ENCODE measurements at places on chromosomes 2 and 18.

DNA sequence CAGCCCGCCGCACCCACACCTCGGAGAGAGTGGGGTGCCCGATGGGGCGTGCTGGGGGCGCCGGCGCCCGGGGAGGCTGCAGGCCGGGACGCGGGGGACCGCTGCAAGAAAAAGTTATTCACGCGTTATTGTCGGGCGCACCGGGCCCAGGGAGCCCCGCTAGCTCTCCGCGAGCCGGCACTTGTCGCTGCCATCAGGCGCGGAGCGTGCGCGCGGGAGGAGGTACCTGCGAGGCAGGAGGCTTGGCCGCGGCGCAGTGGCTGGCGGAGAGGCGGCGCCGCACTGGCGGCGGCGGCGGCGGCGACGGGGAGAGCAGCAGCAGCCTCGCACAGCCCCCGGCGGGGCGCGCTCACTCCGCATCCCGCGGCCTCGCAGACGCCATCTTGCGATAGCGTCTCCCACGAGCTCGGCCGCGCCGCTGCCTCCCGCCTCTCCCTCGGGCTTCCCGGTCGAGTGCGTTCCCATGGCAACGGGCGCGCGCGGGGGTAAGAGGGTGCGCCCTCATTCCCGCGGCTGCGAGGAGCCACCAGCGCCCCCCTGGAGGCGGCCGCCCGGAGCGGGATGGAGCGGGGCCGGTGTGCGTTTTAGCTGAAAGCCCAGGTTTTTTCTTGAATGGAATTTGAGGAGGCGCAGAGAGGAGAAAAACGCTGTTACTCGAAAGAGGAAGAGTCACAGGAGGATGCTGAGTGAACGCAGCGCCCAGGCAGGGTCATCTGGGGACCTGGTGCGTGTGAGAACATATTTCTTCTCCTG is at the start of gene CHN1:
TSS of gene CHN1 (minus strand) at position 402 of the 753 bp plus-strand sequence. CDS start 469 bp downstream, outside the sequence.
- DNase-seq = no peak

GRCh38 chr18:2002604-2003003 is 568.7 kb downstream of the METTL4 start:
- DNase-seq = no peak

- no peak for DNase-seq
Observed at GRCh38 chr2:215775106-215775505, 238.2 kb downstream of the MREG start.

- no peak for DNase-seq
Observed at GRCh38 chr18:10249270-10249669, 205.2 kb upstream of the APCDD1 start.

DNA sequence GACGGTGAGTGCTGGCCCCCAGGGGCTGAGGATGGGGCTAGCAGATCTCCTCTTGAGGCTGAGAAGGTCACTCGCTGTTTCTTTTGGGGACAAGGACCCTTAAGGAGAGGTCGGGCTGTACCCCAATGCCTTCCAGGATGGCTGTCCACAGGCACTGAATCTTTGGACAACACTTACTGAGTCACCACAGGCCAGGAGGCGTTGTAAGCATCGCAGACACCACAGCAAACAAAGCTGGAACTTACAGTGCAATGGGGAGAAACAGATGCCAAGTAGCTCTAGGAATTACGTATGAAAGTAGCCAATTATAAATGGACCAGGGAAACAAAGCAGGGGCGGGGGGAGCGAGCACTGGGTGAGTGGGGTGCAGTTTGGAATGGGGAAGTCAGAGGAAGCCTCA is 219.8 kb downstream of the GLI2 start:
- no peak for DNase-seq

GRCh38 chr2:54573537-54573919 is 117.4 kb downstream of the SPTBN1 start:
- DNase-seq = no peak

- DNase-seq = no peak
Observed at GRCh38 chr18:2070631-2071030, 500.7 kb downstream of the METTL4 start.

GRCh38 chr2:118661179-118661578 is 186.3 kb downstream of the EN1 start:
- DNase-seq = no peak

DNA sequence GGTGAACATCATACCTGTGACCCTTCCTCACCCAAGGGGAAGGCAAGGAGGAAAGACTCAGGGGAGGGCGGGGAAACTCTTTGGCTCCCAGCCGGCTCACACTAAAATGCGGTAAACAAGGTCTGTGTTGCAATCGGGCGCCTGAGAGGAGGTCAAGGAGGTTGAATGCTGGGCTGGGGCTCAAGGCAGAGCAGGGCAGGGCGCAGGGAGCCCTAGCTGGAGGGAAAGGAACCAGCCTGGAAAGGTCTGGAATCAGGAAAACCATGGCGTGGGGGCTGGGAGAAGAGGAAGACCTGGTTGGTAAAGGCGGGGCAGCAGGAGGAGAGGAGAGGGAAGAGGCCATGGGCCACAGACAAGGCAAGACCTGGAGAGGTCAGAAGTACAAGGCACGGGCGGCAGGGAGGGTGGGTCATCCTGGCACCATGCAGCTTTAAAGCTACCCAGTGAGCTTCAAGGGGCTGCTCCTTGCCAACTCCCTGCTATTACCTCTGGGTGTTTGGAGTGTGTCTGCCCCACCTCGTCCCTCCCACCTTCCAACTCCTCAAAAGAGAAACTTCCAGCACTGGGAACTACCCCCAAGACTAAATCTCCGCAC is 4.8 kb upstream of the TMEM37 start:
- no peak for DNase-seq

GRCh38 chr2:46888421-46888952 is 27.1 kb downstream of the MCFD2 start:
- DNase-seq = no peak

DNA sequence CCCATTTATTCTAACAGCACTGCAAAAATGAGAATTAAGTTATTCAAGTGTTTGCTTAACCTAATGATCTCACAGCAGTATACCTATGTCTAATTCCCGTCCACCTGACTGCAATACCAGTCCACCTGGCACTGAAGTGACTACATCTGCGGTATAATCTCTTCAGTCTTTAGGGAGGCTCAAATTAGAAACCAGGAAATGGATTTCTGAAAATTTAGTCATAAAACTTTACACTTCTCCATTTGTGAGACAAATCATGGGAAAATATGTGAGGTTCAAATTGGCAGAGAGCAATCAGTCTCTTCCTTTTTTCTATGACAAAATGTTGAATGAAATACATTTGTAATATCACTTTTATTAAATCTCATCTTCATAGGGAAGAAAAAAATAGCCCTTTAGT is 33.0 kb downstream of the FTCDNL1 start:
- no peak for DNase-seq

- no peak for DNase-seq
Observed at GRCh38 chr2:217026161-217026560, 166.3 kb upstream of the TNP1 start.

DNA sequence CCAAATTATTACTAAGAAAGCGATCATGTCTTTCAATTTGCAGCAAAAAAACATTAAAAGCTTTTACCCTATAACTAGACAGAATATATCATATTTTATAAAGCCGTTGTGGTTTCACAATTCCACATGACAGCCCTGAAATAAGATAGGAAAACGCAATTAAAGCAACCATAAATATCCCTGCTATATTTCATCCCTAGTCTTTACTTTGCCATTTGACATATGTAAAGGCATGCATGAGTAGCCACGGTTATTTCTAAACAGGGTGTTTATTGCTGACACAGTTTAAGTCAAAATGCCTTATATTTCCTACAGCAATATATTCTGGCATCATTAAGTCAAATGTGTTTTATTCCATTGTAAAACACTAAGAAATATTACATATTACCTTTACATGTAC is 239.9 kb downstream of the DSEL start:
- DNase-seq = no peak

- DNase-seq = no peak
Observed at GRCh38 chr2:109272461-109272860, 143.5 kb downstream of the SH3RF3 start.

GRCh38 chr2:217114117-217114516 is 254.3 kb upstream of the TNP1 start:
- no peak for DNase-seq

GRCh38 chr2:69538249-69538648 is 101.0 kb upstream of the NFU1 start:
- DNase-seq = no peak

DNA sequence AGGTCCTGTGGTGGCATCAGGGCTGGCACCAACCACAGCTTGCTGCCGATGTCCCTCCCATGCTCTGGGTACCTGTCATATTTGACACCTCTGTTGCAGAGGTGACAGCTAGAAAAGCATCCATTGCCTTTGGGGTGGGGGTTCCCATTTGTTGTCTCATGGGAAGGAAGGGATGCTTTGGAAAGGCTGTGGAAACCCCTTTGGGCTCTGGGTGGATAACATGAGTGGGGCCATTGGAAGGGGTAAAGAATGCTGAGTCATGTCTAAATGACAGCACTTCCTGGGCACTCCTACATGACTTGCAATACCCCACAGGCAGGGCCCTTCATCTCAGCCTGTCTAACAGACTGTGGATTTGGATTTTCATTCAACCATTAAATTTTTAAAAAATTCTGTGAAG is 27.8 kb downstream of the CTIF start:
- DNase-seq = no peak

DNA sequence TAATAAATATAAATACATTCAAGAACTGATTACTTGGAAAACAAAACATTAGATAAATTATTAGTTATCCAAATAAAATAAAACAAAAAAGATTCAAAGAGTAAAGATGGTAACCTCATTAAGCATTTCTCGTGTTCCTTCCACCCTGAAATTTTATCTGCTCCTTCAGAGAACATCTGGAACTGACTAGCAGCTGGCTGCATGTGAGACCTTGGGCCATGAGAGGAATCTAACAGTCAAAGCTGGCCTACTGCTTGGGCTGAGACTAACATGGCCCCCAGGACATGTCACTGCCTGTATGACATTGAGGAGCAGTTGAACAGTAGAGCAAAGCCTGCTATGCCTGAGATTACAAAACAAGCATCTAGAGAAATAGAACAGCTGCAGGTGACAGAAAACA is 208.5 kb upstream of the ZSWIM2 start:
- DNase-seq = no peak

DNA sequence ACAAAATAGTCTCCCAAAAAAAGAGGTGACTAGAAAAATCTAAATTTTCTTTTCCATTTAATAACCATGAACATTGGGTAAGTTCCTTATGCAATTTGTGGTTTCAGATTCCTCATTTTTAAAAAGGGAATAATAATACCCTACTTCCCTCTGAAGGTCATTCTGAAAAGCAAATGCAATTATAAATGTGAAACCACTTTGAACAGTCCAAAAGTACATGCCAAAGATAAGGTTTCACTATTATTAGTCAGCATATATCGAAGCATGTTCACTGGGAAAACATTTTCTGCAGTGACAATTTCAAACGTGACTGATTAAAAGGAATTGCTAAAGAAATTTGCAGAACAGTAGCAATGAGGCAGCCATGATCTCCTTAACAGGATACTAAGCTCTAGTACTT is 100.1 kb upstream of the RNF152 start:
- DNase-seq = peak; percentile 46

- peak; percentile 38 for DNase-seq
Observed at GRCh38 chr2:232214053-232214452, 164.5 kb upstream of the ALPP start.

- DNase-seq = peak; percentile 75
Observed at GRCh38 chr2:189933911-189934399, 128.6 kb downstream of the MSTN start.

DNA sequence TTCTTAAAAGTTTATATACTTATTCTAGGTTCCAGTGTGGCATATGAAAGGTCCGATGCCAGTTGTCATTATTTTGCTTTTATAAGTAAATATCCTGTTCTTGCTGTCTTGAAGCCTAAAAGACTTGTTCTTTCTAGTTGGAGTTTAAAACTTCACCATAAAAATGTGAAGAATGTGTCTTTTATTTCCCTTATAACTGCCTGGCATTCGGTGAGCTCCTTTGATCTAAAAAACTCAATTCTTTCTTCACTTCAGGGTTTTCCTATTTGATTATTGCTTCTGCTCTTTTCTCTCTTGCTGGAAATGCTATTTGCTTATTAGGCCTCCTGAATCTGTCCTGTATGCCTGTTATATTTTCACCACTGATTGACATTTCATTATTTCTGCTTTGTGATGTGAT is 51.6 kb downstream of the TSPYL6 start:
- DNase-seq = no peak

DNA sequence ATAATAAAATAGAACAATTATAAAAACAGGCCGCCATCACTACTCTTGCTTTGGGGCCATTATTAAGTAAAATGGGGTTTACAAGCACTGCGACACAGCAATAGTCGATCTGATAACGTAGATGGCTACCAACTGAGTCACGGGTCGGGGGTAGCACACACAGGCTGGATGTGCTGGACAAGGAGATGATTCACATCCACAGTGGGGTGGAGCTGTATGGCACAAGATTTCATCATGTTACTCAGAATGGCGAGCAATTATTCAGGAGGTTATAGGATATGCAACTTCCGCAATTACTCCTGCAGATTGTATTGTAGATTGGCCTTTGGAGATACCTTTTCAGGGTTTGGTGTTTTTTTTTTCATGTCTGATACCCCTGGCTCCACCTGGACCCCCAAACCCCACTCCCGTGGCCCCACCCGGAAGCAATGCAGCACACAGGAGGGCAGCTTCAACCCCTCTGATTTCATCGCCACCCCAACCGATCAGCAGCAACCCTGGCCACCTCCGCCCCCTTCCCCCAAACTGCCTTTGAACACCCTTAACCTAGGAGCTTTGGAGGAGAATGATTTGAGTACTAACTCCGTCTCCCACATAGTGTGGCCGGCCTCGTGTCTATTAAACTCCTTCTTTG is 21.4 kb upstream of the MLPH start:
- DNase-seq = peak; percentile 95

DNA sequence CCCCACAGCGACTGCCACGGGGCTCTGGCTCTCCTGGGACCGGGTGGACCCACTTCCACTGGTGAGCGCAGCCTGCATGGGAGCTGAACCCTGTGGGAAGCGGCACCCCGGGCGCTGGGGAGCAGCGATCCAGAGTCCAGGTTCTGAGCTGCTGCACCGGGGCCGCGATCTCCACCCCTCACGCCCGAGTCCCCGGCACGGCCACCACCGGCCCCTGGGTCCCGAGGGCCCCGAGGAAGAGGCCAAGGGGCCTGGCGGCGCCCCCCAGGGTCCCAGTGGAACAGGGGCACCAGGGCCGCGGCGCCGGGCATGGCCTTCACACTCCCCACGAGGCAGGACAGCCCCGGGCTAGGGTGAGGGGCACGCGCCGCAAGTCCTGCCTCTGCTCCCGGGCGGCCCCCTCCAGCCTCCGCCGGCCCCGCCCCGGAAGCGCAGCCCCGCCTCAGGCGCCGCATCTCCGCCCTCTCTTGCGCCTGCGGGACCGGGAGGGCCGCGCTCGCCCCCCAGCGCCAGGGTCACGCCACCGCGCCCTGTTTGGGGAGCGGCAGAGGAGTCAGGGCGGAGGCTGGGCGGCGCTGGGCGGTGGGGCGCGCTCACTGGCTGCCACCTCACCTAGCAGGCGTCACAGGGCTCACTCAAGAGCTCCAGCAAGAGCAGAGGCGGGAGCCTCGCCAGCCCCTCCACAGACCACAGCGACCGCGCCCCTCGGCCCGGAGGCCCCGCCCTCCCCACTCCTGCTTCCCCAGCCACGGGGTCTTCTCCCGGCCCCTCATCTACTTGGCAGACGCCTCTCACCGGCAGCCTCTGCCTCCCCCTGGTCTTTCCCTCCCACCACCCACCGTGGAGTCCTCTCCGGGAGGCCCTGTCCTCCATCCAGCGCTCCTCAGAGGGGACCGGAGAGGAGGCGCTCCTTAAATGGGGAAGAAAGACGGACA is 26.8 kb downstream of the THAP4 start:
- DNase-seq = no peak

- no peak for DNase-seq
Observed at GRCh38 chr2:241065355-241065803, 36.7 kb downstream of the MTERF4 start.

All from AG04449 (cell line).